Renal pelvis (tissue), 12 donors: ENCODE measurements at places on chromosomes 1 and 21.

GRCh38 chr1:206924592-206925105 is 2.9 kb upstream of the FCMR start:
- DNase-seq, result no peak

GRCh38 chr1:32903991-32904785 is 3.0 kb upstream of the TMEM54 start:
- no peak for DNase-seq

GRCh38 chr1:184096005-184096404 is 44.5 kb downstream of the TSEN15 start:
- no peak for DNase-seq

GRCh38 chr1:56824938-56825337 is 5.7 kb upstream of the FYB2 start:
- no peak for DNase-seq

DNA sequence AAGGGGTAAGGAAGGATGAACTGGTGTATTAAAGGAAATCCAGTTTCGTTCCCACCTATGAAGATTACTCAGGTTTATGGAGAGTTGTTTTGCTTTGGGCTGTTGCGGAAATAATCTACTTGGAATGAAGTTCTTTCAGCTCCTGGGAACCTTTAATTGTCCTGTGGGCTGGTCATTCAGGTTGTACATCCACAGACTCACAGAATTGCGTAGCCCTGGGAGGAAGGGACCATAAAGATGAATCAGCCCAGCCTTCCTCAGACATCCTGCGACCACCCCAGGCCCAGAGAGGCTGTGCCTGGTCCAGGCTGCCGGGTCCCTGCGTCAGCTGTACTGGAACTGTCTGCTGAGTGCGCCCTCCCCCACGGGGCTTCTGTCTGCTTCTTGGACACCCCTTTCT is 72.7 kb downstream of the GALNT2 start:
- no peak for DNase-seq

- DNase-seq, result no peak
These were observed 94.7 kb downstream of the CCDC185 start for GRCh38 chr1:223487887-223488259.

DNA sequence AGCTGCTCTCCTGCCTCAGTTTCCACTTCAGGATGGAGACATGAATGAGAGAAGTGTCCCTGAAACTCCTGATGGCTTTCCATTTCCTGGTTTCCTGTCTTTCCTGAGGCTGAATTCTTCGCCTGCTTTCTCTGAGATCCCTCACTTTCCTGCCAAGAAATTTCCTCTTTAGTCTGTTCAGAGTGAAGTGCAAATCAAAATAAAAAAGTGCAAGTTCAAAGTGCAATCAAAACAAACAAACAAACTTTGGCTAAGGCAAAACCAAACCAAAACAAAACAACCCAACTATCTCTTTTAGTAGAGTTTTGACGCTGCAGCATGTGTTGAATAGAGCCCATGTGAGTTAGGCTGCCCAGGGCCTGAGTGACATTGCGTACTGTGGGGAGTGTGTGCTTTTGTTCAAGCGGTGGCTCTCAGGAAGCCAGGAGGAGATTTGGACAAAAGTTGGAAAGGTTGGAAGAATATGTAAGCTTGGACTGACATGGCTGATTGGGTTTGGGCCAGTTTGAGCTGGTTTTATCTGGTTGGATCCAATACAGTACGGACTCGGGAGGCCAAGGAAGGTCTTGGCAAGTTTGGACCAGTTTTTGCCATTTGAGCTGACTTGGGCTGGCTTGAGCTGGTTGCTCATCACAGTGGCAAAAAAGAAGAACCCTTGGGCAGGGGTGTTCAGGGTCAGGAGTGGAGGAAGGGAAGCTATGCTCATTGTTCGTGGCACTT is 61.1 kb upstream of the TINAGL1 start:
- no peak for DNase-seq

GRCh38 chr1:216388558-216388957 is 34.7 kb downstream of the USH2A start:
- DNase-seq, result no peak

GRCh38 chr1:231508497-231508896 is 20.0 kb upstream of the TSNAX start:
- DNase-seq, result no peak

- DNase-seq, result no peak
These were observed 78.5 kb upstream of the BMP8A start for GRCh38 chr1:39412892-39413291.

DNA sequence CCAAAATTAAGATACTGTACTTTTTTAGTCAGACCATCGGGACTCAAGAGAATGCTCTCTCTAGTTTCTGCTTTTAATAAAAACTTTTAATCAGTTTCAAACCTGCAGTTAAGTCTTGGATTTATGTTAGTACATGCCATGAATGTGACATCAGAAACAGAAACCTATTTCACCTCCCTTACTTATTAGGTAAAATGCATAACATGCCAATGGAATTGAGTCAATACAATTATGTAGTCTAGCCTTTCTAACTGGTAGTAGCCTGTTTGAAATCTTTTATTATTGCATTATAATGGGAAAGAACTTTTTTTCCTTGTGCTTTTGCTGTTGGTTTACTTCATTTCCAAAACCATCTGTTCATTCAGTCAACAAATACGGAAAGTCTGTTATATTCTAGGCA is 4.8 kb downstream of the PHACTR4 start:
- DNase-seq, result no peak

- DNase-seq, result peak; percentile 43
These were observed 27.9 kb downstream of the RGS5 start for GRCh38 chr1:163174524-163175437.

GRCh38 chr1:26317612-26318337 is at the start of gene CD52:
Gene CD52, plus strand, starts transcription at chr1:26317958. Its CDS starts 60 bp downstream, at chr1:26318018.
- no peak for DNase-seq

GRCh38 chr1:175287377-175287776 is 94.8 kb upstream of the KIAA0040 start:
- DNase-seq, result no peak

DNA sequence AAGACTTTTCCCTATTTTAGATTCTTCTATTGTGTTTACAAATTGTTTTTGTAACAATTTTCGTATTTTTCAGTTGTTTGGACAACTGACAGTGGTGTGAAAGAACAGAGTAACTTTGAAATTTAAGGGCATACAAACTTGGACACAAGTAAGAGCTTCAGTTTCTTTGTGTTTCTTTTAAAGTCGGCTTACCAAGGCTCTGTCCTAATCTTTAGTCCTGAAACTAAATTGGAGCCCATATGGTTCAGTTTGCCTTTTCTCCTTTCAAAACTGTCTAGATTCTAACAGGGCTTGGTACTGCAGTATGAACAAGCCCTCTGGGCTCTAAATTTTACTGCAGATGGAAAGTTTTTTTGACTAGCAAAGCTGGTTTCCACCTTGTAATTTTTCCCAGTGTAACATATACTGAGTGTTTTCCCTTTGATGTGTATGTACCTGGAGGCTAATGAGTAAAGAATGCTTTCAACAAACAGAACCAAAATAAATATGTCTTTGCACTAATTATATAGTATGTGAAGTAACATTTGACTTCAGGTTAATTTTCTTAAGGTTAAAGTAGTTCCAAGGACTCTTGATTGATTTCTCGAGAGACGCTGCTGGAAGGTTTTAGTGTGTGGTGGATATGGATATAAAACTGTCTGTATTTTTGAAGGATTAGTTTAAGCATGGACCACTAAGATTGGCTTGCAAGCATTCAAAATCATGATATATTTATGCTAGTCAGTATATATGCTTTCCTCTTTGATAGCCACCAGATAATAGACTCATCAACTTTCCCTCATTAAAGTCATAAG is 4.1 kb downstream of the SNX27 start:
- DNase-seq, result no peak

DNA sequence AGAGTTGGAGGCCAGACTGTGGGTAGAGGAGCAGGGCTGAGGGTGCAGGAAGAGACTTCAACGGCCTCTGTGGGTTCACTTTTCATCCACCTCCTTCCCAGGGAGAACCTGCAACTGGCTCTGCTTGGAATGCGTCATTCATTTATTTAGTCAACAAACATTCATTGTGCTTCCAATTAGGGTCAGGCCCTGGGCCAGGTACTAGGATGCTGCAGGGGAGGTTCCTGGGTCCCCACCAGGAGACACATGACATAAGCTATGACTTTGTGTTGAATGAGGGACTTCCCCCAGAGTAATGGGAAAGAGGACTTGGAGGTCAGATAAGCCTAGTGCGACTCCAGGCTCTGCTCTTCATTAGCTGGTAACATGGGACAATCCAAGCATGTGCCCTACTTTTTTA is 46.3 kb upstream of the RPL11 start:
- no peak for DNase-seq

GRCh38 chr1:12420171-12420570 is 190.3 kb downstream of the VPS13D start:
- DNase-seq, result no peak

GRCh38 chr1:16900751-16901150 is 5.0 kb downstream of the RNU1-2 start:
- DNase-seq, result no peak

DNA sequence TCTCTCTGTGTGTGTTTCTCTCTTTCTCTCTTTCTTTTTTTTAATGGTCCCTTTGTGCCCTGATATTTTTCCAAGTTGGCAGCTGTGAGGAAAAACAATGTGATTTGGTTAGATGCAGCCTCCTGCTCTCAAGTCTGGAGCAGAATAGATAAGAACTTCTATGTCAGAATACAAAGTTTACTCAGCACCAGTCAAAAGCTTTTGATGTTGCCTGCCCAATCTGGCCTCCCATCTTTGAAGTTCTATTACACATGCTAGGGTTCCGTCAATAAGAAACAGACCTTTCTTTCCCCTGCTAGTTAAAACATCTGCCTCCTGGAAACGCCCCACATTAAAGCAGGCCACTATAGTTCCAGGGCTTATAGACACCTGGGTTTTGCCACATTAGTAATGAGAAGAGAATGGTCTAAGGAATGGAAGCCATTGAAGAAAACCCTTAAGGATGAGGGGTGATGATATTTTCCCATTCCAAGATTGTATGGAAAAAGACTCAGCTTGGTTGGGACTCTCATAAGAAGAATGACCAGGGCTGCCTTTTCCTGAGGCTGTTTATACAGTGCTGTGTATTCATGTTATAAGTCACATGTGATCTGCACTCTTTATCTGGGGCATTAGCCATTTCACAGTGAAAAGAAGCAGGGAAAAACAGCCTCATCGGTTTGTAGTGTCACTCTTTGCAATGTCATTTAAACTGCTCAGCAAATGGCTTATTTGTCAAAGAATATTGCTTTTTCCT is 414.7 kb upstream of the PROX1 start:
- no peak for DNase-seq

GRCh38 chr1:57898531-57898930 is 474.7 kb upstream of the DAB1 start:
- no peak for DNase-seq

- DNase-seq, result no peak
These were observed 85.6 kb downstream of the VAV3 start for GRCh38 chr1:107879346-107879745.

- no peak for DNase-seq
These were observed 6.3 kb upstream of the FOXD2 start for GRCh38 chr1:47431534-47431933.

- DNase-seq, result no peak
These were observed 76.2 kb downstream of the DISC1 start for GRCh38 chr1:231702804-231703203.

- no peak for DNase-seq
These were observed 23.3 kb downstream of the CNIH4 start for GRCh38 chr1:224380003-224380402.

GRCh38 chr1:210415846-210416448 is 87.2 kb downstream of the HHAT start:
- no peak for DNase-seq

- no peak for DNase-seq
These were observed 22.0 kb upstream of the IFNAR1 start for GRCh38 chr21:33302796-33303195.

DNA sequence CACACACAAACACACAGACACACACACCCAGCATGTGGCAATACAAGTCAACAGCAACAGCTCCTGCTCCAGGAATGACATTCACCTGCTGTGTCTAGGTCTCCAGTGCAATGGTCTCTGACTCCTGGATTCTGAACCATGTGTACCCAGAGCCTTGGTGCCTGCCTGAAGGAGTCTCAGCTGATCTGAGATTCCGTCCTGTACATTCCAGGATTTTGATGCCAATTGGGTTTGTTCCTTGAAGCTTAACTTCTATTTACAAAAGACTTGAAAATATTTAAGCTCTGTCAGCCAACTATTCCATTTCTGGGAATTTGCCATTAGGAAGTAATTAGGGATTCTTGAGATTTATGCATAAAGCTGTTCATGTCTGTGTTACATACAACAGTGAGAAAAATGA is 85.4 kb upstream of the LRRC8D start:
- DNase-seq, result no peak

DNA sequence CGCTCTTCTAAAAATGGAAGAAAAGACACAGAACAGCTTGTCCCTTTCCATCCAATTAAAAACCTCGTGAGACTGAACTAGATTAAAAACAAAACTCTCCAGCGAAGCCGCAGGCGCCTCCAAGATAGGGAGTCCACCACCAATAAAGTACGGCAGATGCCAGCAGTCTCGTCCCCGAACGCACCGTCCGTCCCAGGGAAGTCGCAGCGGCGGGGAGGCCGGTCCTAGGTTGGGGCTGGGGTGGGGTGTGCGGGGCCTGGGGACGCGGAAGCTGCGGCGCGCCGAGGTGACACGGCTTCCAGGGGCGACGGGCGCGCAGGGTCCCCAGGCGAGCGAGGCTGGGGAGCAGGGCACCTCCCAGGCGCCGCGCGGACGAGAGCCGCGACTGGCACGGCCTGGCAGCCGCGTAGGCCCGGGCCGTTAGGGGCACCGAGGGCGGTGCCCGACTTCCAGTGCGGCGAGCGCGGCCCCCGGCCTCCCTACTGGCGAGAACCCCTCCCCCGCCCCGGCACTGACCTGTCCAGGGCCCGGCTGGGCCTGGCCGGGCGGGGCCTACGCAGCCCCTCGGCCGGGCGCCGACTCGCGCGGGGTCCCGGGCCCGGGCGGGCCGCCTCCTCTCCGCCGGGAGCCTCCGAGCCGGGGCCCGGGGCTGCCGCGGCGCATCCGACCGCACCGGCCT is 28.3 kb upstream of the A3GALT2 start:
- DNase-seq, result peak; percentile 39

DNA sequence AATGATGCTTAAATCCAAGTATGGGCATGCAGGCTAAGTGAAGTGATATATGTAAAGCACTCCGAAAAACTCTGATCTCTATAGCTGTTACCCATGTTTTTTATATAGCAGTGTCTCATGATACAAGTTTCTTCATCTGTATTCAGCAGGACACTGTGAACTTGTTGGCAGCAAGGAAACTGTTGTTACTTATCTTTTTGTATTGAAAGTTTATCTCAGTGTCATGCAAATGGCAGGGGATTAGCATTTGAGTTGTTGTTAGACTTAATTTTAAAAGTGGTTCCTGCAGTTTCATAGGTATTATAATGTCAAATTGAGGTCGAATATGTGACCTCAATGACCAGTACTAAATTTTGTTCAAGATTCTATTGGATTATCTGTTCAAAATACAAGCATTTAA is 47.9 kb downstream of the NCAM2 start:
- no peak for DNase-seq

GRCh38 chr1:53367503-53368313 is 39.8 kb upstream of the LRP8 start:
- DNase-seq, result no peak

DNA sequence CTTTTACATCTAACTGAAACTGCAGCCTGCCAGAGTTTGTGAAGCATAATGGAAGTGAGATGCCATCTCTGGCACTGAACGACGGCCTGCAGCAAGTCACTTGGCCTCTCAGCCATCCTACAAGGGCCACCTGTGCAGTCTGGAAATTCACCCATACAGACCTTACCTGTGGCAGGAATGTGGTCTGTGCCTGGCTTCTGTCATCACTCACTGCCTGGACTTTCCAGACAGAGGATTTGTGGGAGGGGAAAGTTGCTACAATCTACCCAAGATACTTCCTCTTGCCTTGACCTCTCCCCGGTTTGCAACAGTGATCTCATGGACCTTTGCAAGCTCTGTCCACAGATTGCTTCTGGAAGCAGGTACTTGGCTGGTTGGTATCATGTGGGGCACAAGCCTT is 58.4 kb upstream of the ATP1B1 start:
- no peak for DNase-seq
